CD4-positive, alpha-beta T cell treated with Interleukin-10 for 1 hour (primary cell): ENCODE measurements at places on chromosomes 6 and 20.

DNA sequence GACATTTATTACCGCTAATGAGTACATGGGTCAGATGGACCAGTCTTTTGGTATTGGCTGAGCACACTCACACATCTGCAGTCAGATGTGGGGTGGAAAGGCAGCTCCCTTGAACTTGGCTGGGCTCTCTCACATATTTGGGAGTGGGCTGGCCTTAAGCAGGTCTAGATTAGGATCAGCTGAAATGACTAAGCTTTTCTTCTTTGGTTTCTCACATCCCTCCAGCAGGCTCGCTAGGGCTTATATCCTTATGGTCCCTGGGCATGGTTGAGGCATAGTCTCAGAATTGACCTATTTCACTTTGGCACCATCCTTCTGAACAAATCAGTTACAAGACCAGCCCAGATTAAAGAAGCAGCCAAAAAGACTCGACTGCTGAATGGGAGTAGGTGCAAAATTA, 14.4 kb upstream of the PLCB1 start:
- no peak for DNase-seq

DNA sequence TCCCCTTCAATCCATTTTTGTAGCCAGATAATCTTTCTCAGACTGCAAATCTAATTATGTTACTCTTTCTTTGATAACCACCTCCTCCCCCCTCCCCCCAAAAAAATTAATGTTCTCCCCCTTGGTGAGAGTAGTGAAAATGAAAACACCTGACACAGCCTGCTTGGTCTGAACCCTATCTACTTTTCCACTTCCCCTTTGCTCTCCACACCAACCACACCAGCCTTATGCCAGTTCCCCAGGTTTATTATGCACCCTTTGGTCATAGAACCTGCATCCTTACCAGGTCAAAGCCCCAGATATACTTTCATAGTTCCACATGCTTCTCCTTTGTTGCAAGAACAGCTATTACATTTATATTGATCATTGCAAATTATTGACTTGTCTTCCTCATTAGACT, 19.4 kb downstream of the PFDN4 start:
- DNase-seq: no peak

DNA sequence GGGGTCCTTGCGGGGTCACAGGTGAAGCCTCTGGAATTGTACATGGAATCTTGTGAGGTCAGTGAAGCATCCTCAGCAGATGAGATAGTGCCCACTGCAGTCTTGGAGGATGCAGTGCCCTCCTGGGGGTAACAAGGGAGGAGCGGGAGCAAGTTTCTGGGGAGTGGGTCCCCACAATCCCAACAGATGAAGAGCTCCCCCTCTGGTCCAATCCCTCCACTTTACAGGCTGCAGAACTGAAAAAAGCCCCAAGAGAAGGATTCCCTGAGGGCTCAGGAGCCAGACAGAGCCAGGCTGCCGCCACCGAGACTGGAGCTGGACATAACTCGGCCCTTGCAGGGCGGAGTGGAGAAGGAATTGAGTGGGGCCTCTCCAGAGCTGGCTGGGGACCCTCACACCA, 52.4 kb downstream of the TTI1 start:
- no peak for DNase-seq

GRCh38 chr20:43975096-43975768, 60.6 kb downstream of the TOX2 start:
- no peak for DNase-seq

GRCh38 chr6:131061041-131061750, 1.8 kb downstream of the EPB41L2 start:
- DNase-seq: no peak

DNA sequence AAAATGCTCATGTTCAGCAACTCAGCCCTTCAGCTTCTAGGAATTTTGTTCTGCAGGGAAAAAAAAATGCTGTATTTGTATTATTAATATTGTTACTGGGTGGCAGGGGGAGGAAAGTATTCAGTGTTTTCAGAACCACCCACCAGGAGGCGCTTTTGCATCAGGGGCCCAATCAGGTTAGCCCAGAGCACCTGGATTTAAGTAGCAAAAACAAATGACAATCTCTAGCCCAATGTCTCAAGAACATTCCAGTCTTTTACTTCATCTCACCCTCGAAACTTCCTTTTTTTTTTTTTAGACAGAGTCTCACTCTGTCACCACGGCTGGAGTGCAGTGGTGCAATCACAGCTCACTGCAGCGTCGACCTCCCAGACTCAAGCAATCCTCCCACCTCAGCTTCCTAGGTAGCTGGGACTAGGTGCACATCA, 635 bp upstream of the C20orf203 start:
- DNase-seq: peak; percentile 75

GRCh38 chr6:49839162-49839561, 27.2 kb downstream of the CRISP1 start:
- DNase-seq: no peak

DNA sequence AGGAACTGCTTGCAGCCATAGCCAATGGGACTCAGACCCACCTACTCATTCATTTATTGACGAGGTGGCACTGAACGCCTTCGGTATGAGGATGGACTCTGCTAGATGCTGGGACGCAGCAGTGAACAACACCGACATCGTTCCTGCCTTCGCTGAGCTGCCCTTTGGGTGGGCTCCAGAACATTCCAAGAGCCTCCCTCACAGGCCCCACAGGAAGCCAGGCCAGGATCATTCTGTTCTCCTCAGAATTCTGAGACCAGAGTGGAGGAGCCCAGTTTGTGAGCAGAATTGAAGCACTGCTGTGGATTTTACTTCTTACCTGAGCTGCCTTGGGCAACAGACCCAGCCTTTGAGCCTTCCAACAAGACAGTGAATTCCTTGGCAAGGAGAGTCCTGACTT, 82.1 kb downstream of the KCNB1 start:
- DNase-seq: no peak

- no peak for DNase-seq
Observed at GRCh38 chr6:30938730-30939129, 2.0 kb upstream of the MUCL3 start.

DNA sequence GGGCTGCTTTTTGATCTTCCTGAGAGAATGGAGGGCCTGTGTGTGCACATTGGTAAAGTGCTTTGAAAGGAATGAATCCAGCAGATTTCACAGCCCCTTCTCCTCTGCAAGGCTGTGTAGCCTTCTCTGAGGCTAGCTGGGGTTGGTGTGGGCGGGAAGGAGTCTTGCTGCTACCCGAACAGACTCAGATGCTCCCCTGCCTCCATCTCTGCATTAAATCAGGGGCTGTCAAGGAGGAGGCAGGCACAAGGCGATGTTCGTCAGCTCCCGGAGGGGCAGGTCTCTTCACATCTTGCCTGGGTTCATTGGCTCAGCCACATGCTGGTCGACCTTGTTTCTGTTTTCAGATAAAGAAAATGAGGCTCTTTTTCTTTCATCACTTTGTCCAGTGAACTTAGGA, 291.5 kb upstream of the SULF2 start:
- no peak for DNase-seq

- DNase-seq: no peak
Observed at GRCh38 chr6:54865091-54865631, 18.6 kb downstream of the FAM83B start.

- no peak for DNase-seq
Observed at GRCh38 chr6:7763881-7764280, 38.0 kb downstream of the BMP6 start.

DNA sequence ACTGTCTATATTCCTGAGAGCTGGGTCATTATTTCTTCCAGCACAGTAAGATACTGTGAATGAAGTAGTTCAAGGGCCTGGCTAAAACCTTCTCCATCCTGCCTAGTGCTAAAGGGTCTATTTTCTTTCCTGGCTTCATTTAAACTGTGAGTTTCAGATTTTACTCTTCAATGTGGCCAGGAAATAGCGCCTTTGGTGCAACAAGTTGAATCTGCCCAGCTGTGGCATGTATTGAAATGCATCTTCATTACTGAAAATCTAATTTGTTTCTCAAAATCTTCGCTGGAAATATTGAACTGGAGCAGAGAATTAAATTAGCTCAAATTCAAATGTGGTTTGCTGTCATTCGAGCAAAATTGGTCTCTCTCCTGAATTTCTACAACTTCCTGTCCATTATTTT, 114.6 kb upstream of the KCNG1 start:
- DNase-seq: no peak

DNA sequence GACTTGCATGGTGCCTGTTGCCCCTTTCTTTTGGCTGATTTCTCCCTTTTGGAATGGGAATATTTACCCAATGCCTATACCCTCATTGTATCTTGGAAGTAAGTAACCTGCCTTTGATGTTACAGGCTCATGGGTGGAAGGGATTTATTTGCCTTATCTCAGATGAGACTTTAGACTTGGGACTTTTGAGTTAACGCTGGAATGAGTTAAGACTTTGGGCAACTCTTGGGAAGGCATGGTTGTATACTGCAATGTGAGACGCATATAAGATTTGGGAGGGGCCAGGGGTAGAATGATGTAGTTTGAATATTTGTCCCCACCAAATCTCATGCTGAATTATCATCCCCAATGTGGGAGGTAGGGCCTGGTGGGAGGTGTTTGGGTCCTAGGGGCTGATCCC, 75.5 kb downstream of the SYCP2 start:
- DNase-seq: no peak

- no peak for DNase-seq
Observed at GRCh38 chr6:107653183-107653580, 163.3 kb downstream of the SOBP start.

DNA sequence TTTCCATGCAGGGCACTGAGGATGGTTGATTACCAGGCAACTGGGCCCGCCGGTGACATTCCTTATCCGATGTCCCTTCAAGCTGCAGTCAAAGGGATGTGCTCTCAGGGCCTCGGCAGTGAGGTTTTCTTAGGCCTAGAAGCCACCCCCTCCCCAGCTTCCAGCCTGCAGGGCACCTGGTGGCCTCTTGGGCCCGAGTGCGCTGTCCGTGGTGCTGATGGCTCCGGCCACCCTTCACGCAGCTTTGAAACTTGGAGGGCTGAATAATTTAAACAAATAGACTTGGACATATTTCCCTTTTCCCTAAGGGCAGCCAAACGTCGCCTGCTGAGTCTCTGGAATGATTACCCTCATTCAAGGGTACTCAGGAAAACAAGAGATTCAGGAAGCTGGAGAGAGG, 8.9 kb upstream of the MLN start:
- DNase-seq: peak; percentile 7

GRCh38 chr20:49656304-49656703, 57.4 kb downstream of the B4GALT5 start:
- DNase-seq: no peak

GRCh38 chr6:296151-297122, 4.2 kb downstream of the DUSP22 start:
- DNase-seq: peak; percentile 16

DNA sequence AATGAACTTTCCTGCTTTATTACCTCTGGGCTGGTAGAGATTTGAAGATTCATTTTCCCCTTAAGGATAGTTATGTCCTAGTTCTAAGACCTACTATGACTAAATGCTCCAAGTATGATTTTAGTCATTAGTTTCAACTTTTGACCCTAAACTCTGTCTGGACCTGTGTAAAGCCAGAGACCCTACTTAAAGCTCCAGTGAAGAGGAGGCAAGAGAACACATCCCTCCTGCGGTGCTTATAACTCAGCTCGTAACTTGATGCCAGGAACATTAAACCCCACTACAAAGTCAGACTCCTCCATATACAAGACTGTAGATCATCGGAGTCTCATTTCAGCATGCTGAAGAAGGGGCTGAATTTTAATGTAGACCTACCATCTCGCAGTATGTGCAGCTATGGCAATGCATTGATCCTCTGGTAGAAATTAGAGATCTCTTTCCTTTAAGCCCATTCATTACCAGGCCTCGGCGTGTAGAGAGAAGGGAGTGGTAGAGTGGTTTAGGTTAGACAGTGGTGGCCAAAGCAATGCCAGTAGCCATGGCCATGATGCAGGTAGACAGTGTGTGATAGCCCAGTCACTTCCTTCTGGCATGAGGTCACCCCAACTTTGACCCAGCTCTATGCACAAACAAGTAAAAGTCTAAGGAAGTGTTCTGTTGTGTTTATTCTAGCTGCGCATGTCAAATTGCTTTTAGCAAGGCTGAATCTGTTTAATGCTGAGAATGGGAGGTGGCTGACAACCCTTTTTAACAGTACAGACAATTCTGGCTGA, 34.8 kb upstream of the MYB start:
- no peak for DNase-seq

- peak; percentile 37 for DNase-seq
Observed at GRCh38 chr6:130517444-130517931, 151.7 kb downstream of the TMEM200A start.

DNA sequence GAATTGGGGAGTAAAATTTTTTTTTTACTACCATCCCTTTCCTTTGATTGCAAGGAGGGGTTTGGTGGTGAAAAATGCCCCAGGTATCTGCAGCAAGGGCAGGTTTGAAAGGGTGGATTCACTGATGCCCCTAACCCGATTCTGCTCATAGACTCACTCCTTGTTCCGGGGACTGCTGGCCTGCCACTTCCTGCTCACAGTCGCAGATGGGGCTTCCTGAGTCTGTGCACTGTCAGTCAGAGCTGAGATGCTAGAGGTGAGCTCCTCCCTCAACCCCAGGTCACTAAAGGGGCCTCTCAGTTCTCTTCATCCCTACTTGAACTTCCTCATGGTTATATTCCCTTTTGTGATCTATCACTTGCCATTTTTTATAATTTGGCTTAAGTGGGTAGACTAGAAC, 357.9 kb downstream of the FARS2 start:
- DNase-seq: peak; percentile 49

DNA sequence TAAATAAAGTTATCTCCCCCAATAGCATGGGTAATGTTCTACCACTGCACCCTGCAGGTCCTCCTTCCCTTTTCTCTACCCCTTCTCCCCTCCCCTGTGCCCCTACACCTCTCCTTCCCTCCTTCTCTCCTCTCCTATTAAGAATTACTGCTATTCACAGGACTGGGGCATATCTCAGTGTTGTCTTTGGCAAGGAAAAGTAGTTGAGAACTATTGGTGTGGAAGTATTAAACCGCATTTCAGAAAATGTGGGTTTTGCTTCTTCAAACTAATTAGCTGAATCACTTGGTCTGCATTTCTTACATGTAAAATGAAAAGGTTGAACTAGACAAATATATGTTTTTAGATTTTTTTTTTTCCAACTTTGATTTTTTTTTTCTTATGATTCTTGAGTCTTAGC, 296.3 kb downstream of the CDKAL1 start:
- DNase-seq: no peak

DNA sequence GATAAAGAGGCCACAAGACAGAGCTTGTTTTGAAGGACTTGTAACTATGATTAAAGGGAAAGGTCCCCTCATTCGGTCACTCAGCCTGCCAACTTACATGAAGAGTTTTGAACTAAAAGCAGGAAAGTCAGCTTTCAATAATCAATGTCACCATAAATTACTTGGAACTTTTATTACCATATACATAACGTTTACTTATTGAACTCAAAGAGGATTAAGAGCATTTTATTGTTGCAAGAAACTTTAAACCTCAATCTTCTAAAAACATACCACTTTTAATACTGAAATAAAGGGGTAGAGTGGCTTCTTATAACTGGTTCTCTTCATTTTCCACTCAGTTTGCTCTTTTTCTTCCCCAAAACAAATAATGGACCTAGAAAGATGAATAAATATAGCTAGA, 65.1 kb downstream of the CNKSR3 start:
- DNase-seq: no peak
